ENCODE measurements at places on chromosomes 7 and 10.

GRCh38 chr7:4807598-4808016 lies 32.2 kb downstream of the AP5Z1 start:
- no peaks in the 10 kb centered on the region for H3K4me1 ChIP-seq
- no peak overlapping the region for H3K27ac ChIP-seq
- no peak overlapping the region for H3K4me3 ChIP-seq
- no peaks in the 10 kb centered on the region for H3K27me3 ChIP-seq
- no peak for DNase-seq

- H3K27me3 ChIP-seq = no peaks in the 10 kb centered on the region
- H3K4me3 ChIP-seq = no peak overlapping the region
- H3K4me1 ChIP-seq = no peaks in the 10 kb centered on the region
These were observed 42.7 kb downstream of the BICC1 start for GRCh38 chr10:58555170-58555929.

DNA sequence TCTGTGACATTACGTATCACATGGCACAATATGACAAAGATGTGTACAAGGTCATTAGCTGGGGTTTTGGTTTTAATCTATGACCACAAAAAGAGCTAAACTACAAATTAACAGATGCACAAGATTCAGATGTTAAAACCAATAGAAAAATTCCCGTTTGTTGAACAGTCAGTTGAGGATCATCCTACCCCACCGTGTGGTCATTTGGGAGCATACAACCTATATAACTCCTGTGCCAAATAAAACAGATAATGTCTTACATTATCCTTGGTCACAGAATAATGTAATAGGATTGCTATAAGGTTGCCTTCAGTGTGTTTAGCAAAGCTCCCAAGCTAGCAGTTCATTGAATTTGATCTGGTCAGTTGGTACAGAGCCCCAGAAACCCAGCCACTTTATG lies 28.2 kb downstream of the ASNS start:
- H3K36me3 ChIP-seq = no peaks in the 10 kb centered on the region
- H3K27me3 ChIP-seq = no peaks in the 10 kb centered on the region
- no peak for DNase-seq

DNA sequence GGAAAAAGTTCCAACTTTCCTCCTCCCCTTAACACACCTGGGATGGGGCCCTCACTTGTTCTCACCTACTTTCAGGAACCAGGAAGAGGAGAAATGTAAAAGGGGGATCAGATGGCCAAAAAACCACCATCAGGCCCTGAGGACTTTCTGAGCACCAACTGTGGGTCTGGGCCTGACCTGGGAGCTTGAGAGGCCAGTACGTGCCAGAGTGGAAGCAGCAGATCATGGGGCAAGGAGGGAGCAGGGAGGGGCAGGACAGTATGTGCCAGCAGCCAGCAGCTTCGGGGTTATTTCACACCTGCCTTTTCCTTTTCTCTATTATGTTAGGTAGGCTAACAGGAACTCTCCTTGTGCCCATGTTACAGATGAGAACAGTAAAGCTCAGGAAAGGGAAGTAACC lies 118.8 kb upstream of the UNC5B start:
- no peak for DNase-seq
- peaks cover 12% of the 10 kb centered on the region for H3K4me1 ChIP-seq
- H3K27ac ChIP-seq = no peak overlapping the region

DNA sequence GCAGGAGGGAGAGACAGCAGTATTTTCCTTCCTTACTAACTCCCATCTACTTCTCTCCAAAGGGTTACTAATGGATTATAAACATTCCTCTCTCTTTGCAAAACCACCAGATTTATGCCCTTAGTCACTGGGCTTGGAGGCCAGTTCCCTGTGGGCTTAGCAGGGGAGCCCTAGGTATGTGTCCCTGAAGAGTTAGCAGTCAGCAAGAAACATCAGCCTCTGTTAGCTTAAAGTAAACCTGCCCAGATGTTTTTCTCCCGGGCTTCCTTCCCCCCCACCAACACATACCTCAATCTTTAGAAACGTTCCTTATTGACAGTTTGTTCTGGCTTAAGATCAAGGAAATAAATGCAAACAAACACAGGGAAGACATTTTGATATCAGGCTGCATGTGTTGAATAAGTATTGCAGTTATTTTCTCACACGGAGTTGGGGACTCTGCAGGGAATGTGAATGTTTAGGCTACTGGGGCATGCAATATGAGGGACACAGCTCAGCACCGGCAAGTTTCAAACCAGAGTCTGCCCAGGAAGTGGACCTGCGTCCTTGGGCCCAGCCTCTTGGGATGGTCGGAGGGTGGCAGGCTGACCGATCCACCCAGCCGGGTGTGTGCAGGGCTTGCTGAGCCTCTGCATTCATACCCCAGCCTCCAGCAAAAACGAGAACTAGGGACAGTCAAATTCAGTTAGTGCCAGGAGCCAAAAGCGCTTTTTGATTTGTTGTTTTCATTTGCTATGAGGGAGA lies 252.0 kb upstream of the GRB10 start:
- H3K27ac ChIP-seq = no peak overlapping the region
- H3K36me3 ChIP-seq = no peaks in the 10 kb centered on the region
- no peaks in the 10 kb centered on the region for H3K27me3 ChIP-seq
- peaks cover 19% of the 10 kb centered on the region for H3K4me1 ChIP-seq
- H3K4me3 ChIP-seq = peak overlapping the region; percentile 26
- no peak for DNase-seq

GRCh38 chr10:26386781-26387180 lies 51.4 kb upstream of the APBB1IP start:
- DNase-seq = no peak
- H3K27ac ChIP-seq = no peak overlapping the region
- H3K36me3 ChIP-seq = no peaks in the 10 kb centered on the region
- no peaks in the 10 kb centered on the region for H3K27me3 ChIP-seq
- no peak overlapping the region for H3K4me3 ChIP-seq

- no peak overlapping the region for H3K27ac ChIP-seq
- no peaks in the 10 kb centered on the region for H3K27me3 ChIP-seq
- H3K36me3 ChIP-seq = no peaks in the 10 kb centered on the region
- H3K4me1 ChIP-seq = no peaks in the 10 kb centered on the region
- DNase-seq = no peak
These were observed 133.1 kb downstream of the IQUB start for GRCh38 chr7:123401295-123401694.

GRCh38 chr7:23212841-23213240 lies 31.0 kb downstream of the NUP42 start:
- H3K4me1 ChIP-seq = no peaks in the 10 kb centered on the region
- no peaks in the 10 kb centered on the region for H3K36me3 ChIP-seq
- no peaks in the 10 kb centered on the region for H3K27me3 ChIP-seq

DNA sequence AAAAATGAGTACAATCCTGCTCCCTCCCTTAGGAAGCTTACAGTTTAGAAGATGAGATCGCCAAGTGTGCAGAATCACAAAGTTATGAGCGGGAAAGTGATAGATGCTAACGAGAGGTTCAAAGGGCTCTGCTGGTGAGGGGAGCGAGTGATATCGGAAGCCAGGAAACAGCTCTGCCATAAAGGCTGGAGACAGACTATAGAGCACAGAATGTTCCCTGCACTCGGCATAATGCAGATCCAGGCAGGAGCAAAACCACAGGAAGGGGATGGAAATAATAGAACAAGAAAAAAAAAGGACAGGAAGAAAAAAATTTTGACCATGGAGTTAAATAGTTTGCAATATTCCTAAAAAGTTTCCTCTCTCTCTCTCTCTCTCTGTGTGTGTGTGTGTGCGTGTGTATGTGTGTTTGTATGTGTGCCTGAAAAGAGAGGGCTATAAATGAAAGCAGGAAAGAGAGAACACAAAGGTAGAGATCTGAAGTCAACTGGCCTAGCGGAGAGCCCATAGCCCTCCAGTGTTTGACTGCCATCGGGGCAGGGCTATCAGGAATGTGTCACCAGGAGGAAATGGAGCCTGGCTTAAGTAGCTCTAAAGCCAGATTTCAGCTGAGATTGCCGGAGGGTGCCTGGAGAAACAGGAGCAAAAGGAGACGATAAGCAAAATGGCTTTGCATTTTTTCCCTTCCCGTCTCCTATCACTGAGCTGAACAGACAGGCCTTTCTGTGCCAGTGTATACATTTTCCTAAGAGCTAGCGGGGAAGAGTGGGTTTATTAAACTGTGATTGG lies 175.8 kb upstream of the LYZL1 start:
- no peak for DNase-seq
- H3K36me3 ChIP-seq = no peaks in the 10 kb centered on the region

- H3K27me3 ChIP-seq = no peaks in the 10 kb centered on the region
- no peak for DNase-seq
- H3K27ac ChIP-seq = no peak overlapping the region
- no peaks in the 10 kb centered on the region for H3K36me3 ChIP-seq
- H3K4me3 ChIP-seq = no peak overlapping the region
These were observed 112.1 kb downstream of the WDFY4 start for GRCh38 chr10:48796713-48797245.

DNA sequence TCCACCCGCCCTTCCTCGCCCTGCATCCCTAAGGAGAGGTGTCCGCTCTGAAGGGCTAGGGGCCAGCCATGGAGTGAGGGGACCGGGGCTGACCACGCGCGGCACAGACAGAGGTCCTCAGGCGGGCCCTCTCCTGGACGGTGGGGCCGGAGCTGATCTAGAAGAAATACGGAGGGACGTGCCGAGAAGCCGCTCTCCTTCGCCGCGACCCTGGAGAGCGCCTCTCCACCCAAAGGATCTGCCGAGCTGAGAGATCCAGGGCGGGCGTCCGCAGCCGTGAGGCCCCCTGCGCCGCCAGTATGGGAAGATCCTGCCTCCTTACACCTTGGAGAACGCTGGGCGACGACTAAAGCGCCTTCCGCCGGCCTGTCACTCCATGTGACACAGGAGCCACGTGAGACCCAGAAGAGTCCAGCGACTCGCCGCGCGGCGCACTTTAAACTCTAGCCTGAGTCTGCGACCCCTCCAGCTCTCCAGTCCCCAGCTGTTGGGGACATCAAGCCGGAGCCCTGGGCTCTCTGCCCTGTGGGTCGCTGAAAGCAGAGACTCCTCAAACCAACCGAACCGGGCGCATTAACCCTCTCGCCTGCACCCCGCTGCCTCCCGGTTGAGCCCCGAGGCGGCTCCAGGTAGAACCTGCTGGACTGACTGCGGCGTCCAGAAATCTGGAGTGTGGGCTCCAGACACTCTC lies 1.5 kb upstream of the SFMBT2 start:
- no peaks in the 10 kb centered on the region for H3K27me3 ChIP-seq
- H3K27ac ChIP-seq = no peak overlapping the region
- H3K4me3 ChIP-seq = peak overlapping the region; percentile 85
- H3K36me3 ChIP-seq = no peaks in the 10 kb centered on the region
- DNase-seq = no peak
- H3K4me1 ChIP-seq = peaks cover 35% of the 10 kb centered on the region

DNA sequence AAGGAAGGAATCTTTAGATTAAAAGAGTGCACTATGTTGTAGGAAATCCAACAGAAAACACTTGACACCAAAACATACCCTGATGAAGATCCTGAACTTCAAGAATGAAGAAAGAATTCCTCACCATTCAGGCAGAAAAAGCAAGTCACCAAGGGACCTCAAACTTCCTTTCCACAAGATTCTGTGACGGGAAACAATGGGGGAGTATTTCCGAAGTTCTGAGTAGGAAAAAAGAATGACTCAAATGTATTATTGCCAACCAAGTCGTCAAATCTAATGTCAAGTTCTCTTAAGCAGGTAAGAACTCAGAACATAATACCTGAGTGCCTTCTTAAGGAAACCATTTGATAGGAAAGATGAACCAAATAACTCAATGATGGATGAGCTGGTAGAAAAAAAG lies 44.7 kb upstream of the MTURN start:
- H3K27ac ChIP-seq = no peak overlapping the region
- no peaks in the 10 kb centered on the region for H3K27me3 ChIP-seq
- no peaks in the 10 kb centered on the region for H3K36me3 ChIP-seq
- H3K4me1 ChIP-seq = peaks cover 3% of the 10 kb centered on the region
- H3K4me3 ChIP-seq = no peak overlapping the region

DNA sequence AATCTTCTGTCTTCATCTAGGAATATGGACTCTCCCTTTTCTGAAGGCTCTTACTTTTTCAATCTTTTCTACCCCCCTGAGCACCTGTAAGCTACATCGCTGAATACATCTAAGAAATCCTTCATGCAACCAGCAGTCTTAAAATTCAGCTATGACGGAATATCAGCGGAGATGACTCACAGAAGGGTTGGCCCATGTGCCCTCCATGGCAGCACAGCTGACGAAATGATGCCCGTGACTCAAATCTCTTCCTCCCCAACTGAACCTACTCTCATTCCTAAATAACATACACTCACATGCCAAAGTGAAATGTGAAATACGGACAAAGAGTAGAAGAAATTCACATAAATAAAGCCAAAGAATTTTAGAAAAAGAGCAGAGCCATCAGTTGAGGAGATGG lies 30.3 kb upstream of the NCAPG2 start:
- peaks cover 67% of the 10 kb centered on the region for H3K36me3 ChIP-seq
- H3K4me3 ChIP-seq = no peak overlapping the region
- no peaks in the 10 kb centered on the region for H3K27me3 ChIP-seq

- H3K27ac ChIP-seq = no peak overlapping the region
- H3K4me3 ChIP-seq = no peak overlapping the region
- H3K27me3 ChIP-seq = no peaks in the 10 kb centered on the region
- H3K36me3 ChIP-seq = no peaks in the 10 kb centered on the region
- H3K4me1 ChIP-seq = no peaks in the 10 kb centered on the region
These were observed 49.3 kb upstream of the ZNF716 start for GRCh38 chr7:57400531-57401155.

- no peaks in the 10 kb centered on the region for H3K27me3 ChIP-seq
- H3K4me1 ChIP-seq = peaks cover 7% of the 10 kb centered on the region
- DNase-seq = no peak
- H3K36me3 ChIP-seq = no peaks in the 10 kb centered on the region
- H3K4me3 ChIP-seq = no peak overlapping the region
These were observed 37.0 kb upstream of the CCSER2 start for GRCh38 chr10:84291384-84291783.

GRCh38 chr7:85750454-85750949 lies 563.6 kb upstream of the SEMA3D start:
- no peak for DNase-seq
- H3K27me3 ChIP-seq = no peaks in the 10 kb centered on the region
- H3K27ac ChIP-seq = no peak overlapping the region

- no peak overlapping the region for H3K27ac ChIP-seq
- H3K27me3 ChIP-seq = no peaks in the 10 kb centered on the region
- no peaks in the 10 kb centered on the region for H3K36me3 ChIP-seq
- no peak for DNase-seq
- no peak overlapping the region for H3K4me3 ChIP-seq
These were observed 45.1 kb downstream of the RNLS start for GRCh38 chr10:88538048-88538447.

GRCh38 chr10:67385089-67385488 lies 310.9 kb downstream of the CTNNA3 start:
- no peaks in the 10 kb centered on the region for H3K4me1 ChIP-seq
- H3K27ac ChIP-seq = no peak overlapping the region
- H3K4me3 ChIP-seq = no peak overlapping the region
- no peaks in the 10 kb centered on the region for H3K36me3 ChIP-seq
- no peaks in the 10 kb centered on the region for H3K27me3 ChIP-seq

- H3K4me1 ChIP-seq = no peaks in the 10 kb centered on the region
- H3K27ac ChIP-seq = no peak overlapping the region
- peak overlapping the region; percentile 22 for H3K4me3 ChIP-seq
- no peaks in the 10 kb centered on the region for H3K27me3 ChIP-seq
- H3K36me3 ChIP-seq = no peaks in the 10 kb centered on the region
These were observed 61.0 kb upstream of the NFE2L3 start for GRCh38 chr7:26090927-26091519.

GRCh38 chr7:10973942-10974911 lies 555 bp downstream of the PHF14 start:
- H3K36me3 ChIP-seq = no peaks in the 10 kb centered on the region
- no peak for DNase-seq
- H3K4me3 ChIP-seq = peak overlapping the region; percentile 97
- no peaks in the 10 kb centered on the region for H3K27me3 ChIP-seq
- peak overlapping the region; percentile 70 for H3K27ac ChIP-seq

Measured in thoracic aorta (tissue), 2 donors.